Tibial artery (tissue), 4 donors: ENCODE measurements at places on chromosomes 1 and 21.

DNA sequence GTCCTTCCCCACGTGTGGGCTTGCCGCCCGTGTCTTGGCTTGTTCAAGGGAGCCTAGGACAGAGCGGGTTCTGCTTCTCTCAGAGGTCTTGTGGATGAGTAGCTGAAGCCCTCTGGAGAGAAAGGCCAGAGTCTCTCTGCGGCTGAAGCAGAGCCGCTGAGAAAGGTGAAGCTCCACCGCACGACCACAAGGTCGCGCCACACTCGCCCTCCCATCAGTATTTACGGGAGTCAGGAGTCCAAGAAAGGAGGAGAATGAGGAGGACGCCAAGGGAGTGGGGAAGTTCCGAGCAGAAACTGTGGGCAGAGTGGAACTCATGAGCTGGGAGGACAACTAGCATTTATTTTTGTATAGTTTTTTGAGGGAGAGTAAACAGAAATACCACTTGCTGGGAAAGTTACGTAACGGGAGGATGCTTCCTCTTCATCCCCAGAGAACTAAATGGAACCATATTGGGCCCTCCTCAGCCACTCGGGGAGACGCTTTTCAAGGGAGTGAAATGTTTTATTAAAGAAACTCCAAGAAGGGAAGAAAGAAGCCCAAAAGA is 51.6 kb upstream of the HAO2 start:
- DNase-seq: no peak

DNA sequence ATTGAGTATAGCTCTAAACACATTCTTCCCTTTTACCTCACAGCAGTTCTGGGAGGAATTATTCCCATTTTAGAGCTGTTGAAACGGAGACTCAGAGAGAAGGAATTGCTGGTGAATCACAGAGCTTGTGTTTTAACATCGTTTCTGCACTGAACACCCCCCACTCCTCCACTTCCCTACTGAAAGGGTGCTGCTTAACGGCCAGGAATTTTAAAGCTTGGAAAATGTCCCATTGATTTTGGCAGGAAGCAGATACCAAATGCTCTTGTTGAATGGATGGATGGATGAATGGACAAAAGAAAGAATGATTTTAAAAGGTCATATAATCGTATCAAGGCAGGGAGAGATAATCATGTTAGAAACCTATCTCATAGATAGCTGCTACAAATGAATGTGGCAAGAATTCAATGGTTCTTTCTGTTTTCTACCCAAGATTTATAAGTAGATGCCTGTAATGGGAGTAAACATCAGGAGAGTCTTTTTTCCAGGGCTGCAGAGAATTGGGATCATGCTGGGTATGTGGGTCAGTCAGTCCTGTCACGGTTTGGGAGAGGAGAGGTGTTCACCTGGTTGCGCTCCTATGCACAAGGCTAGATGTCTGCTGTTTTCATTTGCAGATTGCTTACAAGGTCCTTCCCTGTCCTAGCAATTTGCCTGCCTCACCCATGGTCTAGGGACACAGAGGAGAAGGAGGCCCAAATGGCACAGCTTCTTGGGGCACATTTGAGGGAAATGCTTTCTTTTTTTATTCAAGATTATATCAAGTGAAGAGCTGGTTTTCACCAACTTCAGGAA is 19.0 kb downstream of the FAM163A start:
- no peak for DNase-seq

GRCh38 chr1:95023399-95024043 is 49.2 kb downstream of the ALG14 start:
- DNase-seq: no peak

DNA sequence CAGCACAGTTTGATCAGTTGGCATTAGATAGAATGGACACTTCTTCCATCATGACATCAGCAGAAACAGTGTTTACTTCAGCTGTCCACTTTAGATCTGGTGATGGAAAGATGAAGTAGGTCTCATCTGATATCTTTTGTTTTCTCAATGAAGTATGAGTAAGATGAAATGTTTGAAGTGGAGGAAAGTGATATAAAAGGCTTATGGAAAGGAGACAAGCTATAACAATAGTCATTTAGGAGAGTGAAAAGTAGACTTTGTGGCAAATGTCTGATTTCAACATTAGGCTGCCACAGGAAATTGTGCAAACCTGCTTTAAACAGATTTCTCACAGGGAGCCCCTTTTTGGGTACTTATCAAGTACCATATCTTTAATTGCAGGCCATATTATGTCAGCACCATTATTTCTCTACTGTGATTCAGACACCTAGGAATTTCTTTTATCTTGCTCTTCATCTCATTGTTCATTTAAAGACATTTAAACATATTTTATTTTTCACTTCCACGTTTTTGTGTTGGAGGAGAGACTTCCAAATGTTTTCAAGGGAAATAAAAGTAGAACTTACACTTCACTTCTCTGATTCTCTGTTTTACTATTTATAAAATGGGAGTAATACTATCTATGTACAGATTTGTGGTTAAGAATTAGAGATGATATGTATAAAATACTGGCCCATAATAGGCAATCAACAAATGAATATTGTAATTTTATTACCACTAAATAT is 18.1 kb downstream of the PDC start:
- DNase-seq: no peak

- DNase-seq: no peak
Measured at GRCh38 chr1:6220236-6220635, 14.3 kb downstream of the RNF207 start.

DNA sequence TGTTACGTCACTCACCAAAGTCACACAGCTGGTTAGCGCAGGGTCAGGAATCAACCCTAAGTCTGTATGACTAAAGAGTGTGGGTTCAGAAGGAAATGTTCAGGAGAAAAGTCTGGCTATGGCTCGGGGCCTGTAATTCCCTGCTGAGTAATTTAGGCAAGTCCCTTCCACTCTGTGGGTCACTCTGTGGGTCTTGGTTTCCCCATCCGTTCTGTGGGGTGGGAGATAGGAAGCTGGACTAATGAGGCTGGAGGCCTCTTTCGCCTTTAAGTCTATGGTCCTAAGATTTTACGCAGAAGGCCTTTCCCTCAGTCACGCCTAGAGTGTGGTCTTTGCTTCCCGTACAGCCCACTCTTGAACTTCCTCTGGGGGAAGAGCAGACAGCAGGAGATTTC is 14.3 kb upstream of the MED18 start:
- DNase-seq: no peak

DNA sequence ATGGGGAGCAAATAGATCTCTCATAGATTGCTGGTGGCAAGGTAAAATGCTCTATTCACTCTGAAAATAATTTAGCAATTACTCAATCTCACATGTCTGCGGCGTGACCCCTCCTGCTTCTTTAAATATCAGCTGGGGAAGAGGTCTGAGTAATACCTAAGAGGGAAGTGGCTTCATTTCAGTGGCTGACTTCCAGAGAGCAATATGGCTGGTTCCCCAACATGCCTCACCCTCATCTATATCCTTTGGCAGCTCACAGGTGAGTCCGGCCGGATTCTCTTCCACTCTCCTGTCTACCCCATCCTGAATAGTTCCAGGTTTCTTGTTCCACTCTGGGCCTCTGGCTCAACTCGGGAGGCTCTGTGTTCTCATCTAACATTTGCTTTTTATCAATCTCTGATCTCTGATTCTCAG is at the start of gene SLAMF7:
SLAMF7 (plus strand) TSS at position 150 of the 414 bp plus-strand sequence; CDS start at position 205, 55 bp downstream.
- no peak for DNase-seq

- DNase-seq: no peak
Measured at GRCh38 chr1:31416101-31416736, 3.2 kb downstream of the SERINC2 start.

DNA sequence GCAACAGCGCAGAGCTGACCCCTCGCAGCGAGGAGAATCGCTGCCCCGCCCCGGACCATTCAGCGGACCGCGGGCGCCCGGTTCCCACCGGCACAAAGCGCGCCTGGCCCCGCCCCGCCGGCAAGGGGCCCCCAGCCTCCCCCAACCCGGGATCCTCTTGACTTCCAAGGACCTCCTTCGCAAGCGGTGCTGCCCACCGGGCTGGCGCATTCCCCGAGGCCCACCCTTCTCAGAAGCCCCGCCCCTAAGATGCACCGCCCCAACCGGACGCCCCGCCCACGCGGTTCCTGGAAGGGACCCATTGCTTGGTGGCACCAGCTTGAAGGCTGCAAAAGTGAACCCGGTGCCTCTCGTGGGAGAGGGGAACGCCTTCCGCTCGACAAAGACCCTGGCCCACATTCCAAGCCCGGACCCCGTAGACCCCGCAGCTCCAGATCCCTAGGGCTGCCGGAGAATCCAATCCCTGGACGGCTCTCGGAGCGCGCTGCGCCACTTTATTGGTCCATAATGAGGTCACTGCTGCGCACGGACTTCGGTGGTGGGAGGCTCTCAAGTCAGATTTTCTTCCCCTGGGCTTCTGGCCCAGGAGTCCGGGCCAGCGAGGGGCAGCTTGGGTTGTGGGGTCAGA is 2.0 kb downstream of the HES3 start:
- DNase-seq: no peak

GRCh38 chr1:215780139-215780538 is 213.0 kb downstream of the KCTD3 start:
- no peak for DNase-seq

DNA sequence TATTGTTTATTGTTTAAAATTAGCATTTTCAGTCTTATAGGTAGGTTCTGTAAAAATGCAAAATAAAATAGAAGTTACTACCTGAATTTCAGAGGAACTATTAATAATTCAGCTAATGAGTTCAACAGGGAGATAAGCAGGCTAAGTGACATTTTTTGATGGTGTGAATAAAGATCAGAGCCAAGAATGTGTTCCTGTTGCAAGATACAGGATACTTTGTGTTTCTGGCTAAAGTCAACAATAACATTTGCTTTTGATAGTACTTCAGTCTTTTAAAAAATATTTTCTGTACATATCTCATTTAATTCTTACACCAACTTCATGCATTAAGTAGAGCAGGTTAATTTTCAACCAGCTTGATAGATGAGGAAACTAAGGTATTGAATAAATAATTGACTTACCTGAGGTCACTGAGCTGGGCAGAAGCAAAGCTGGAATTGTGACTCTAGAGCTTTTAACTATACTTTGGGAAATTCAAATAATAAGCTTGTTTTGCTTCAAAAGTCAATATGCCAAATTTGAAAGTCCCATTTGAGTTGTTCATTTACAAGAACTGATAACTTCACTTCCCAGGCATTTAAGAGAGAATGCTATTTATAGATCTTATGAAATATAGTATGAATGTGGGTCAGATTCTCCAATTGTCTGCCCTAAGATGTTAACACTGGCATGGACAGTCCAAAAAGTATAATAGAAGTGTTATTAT is 6.0 kb downstream of the GORAB start:
- DNase-seq: no peak

- peak; percentile 39 for DNase-seq
Measured at GRCh38 chr1:151972542-151973248, 21.0 kb downstream of the S100A10 start.

GRCh38 chr1:20124456-20125057 is 5.2 kb upstream of the PLA2G2D start:
- peak; percentile 35 for DNase-seq

DNA sequence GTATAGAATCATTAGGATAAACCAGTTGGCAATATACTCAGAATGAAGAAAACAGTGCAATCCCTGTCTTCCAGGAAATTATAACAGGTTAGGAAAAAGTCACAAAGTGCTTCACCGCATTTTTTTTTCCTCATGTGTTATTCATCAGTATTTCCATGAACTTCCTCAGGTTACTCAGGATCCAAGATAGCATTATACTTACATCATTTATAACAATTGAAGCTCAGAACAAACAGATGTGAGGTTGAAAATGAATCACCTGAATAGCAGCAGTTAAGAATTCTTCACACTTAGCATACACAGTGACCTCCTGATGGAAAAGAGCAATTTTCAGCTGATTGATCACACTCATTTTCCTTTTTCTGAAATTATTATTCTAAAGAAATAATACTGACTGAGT is 1040.7 kb upstream of the B3GALT2 start:
- DNase-seq: no peak

GRCh38 chr1:1331068-1331965 is at the start of gene TAS1R3:
TSS of gene TAS1R3 (plus strand) at chr1:1331280. CDS start at chr1:1331346, 66 bp downstream.
- no peak for DNase-seq

- DNase-seq: no peak
Measured at GRCh38 chr1:162844153-162844552, 16.8 kb downstream of the CCDC190 start.

GRCh38 chr1:161089251-161089924 is at the start of gene NECTIN4:
TSS of gene NECTIN4 (minus strand) at chr1:161089558. CDS start at chr1:161089296, 262 bp downstream.
- DNase-seq: no peak

GRCh38 chr1:24236789-24237371 is 49.8 kb upstream of the IFNLR1 start:
- no peak for DNase-seq

DNA sequence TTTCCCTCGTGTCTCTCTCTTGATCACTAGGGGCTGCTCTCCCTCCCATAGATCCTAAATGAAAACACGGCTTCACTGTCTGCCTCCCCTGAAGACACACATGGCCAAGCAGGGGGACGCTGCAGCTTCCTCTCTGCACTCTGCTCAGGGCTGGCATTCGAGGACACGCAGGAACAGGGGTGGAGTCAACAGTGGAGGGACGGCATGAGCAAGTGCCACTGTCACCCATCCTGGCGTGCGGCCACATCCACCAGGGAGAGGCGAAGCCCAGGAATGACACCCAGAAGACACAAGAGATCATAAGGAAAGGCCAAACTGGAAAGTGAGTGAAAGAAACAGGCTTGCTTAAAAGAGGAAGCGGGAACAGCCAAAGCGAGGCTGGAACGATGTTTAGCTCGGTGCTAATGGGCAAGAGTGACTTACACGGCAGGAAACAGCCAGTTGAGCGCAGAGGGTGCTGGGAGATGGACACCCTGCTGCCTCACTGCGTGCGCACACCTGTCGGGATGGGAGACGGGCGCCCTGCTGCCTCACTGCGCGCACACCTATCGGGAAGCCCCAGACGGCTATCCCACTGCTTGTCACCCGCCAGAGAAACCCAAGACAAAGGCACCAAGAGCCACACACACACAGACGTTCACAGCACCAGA is 13.6 kb upstream of the C1QTNF12 start:
- no peak for DNase-seq

- no peak for DNase-seq
Measured at GRCh38 chr1:17161137-17161740, 42.0 kb upstream of the PADI2 start.

GRCh38 chr1:57832612-57833011 is 408.8 kb upstream of the DAB1 start:
- DNase-seq: no peak

- no peak for DNase-seq
Measured at GRCh38 chr21:30695956-30696355, 22.6 kb downstream of the KRTAP21-3 start.

GRCh38 chr1:45033356-45033755 is 21.3 kb downstream of the UROD start:
- no peak for DNase-seq

DNA sequence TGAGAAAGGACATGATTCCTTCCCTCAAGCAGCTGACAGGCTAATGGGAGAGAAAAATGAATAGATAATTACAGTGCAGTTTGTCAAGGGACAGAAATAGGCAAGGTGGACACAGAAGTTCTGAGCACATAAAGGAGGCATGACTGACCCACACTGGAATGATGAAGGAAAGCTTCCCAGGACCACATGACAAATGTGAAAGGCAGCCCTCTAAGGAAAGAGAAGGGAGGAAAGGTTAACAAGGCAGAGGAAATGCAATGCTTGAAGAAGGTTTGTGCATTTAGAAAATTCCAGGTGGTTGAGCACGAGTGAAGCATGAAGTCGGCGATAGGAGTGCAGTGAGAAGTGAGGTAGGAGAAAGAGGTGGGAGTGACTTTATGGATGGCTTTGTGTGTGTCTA is 37.4 kb downstream of the LAMC2 start:
- no peak for DNase-seq
